ENCODE measurements at places on chromosomes 1 and 21.
A peak's percentile ranks its signal among the peaks of the same experiment; 100 is the strongest.

DNA sequence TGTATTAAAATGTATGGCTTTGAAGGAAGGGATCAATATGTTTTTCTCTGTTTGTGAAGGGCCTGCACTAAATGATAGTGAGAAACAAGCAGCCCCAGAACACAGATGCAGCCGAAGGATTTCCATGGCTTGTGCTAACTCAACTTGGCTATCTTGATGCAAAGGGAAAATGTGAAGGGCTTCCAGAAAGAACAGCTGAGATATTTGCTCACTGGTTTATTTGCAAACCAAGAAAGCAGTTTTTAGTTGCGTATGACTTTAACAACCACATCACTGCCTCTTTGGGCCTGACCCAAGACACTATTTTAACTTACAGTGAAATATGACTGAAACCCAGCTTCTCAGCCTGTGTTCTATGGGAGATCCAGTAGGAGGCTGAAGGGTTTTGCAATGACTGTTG lies 369.9 kb downstream of the SETD4 start:
- no peak for DNase-seq

DNA sequence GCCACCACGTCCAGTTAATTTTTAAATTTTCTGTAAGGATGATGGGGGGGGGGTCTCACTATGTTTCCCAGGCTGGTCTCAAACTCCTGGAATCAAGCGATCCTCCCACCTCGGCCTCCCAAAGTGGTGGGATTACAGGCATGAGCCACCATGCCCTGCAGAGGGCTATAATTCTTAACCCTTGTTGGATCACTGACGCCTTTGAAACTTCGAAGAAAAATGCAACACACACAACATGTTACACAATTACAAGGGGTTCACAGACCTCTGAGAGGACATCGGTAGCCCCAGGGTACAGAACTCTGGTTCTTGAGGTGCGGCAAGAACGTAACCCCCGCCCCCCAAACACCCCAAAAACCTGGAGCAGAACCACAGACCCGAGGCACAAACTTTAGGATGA lies 8.4 kb upstream of the LUZP1 start:
- no peak for DNase-seq

DNA sequence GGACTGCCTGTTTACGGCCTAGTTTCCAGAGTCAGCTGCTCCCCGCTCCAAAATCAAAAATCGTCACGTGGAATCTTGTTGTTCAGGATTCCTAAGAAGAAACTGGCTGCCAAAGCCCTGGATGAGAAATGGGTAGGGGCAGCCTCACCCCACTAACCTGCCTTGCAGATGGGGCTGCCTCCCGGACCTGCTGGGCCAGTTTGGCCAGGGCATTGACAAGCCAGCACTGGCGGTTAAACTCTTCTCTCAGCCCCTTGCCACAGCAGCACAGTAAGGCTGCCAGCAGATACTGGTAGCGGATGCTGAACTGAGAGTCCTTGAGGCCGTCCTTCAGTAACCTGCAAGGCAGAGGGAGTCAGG lies 31.6 kb upstream of the PPP1R15B start:
- no peak for DNase-seq

DNA sequence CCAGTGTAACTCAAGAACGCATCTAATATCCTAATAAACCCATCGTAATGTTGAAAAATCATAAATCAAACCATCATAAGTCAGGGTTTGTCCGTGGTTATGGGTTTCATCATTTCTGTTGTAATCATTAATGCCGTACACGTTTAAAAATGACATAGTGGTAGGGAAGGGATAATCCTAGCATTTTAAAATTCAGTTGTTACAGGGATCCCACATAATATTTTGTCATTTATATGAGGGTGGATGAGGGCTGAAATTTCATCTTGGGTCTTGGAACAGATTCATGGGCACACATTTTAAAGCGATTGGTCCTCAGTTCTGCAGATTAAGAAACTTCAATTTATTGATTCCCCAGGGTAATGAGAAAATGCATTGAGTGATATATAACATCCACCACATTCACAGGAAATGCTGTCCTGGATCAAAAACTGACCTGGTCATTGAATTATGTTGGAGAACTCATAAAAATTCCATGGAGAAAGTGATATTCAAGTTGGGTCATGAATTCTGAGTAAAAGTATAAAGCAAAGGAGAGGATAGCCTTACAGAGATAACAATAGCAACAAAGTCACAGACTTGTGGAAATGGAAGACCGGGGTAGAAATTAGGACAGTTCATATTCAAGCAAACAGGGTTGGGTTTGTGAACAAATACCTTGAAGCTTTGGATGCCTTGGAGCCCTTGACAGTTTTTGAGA lies 1527.3 kb upstream of the TPTE start:
- no peak for DNase-seq

GRCh38 chr1:5253036-5253435 lies 598.6 kb downstream of the AJAP1 start:
- no peak for DNase-seq

DNA sequence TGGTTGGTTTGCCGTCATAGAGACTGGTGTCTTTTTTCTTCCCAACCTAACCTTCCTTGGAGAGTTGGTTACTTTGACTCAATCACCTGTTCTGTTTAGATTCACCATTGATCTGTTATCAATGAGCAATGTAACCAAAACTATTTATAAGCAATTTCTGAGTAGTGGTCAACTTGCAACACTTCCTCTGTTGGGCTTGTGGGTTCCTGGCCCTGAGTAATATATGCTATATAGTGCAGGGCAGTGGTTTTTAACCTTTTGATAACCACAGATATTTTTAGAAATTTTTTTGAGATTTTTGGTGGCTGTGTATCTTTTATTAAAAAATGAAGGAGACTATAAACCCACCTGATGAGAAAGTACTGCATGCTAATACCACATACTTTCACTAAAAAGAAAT lies 9.4 kb upstream of the XCL1 start:
- DNase-seq: no peak

GRCh38 chr1:67191668-67192520 lies 25.6 kb downstream of the IL23R start:
- no peak for DNase-seq

DNA sequence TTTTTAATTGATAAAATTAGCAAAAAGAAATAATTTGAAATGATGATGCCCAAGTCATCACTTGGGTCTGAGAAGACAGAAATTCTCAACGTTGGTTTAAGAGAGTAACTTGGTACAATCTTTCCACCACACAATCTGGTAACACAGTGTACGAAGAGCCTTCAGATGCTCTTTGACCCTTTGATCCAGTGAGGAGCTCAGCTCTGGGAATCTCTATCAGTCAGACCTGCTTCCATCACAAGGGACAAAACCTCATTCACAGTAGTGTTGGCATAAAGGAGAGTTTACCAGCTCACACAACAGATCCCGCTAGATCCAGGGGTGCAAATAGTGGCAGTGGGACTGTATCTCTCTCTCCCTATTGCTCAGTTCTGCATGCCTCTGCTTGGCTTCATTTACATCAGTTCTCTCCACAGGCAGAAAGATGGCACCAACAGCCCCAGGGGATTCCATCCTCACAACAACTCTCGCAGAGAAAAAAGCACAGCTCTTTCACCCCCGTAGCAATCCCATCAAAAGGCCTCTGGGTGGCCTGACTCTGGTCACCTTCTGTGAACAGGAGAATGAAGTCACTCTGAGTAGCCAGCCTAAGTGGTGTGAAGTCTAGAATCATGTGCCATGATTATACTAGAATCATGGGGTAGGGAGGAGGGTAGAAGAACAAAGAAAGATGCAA lies 119.7 kb downstream of the ZNF281 start:
- no peak for DNase-seq

GRCh38 chr1:9811239-9811966 lies 12.4 kb downstream of the CLSTN1 start:
- no peak for DNase-seq

- no peak for DNase-seq
Measured at GRCh38 chr1:223825767-223826748, 19.7 kb downstream of the TP53BP2 start.

DNA sequence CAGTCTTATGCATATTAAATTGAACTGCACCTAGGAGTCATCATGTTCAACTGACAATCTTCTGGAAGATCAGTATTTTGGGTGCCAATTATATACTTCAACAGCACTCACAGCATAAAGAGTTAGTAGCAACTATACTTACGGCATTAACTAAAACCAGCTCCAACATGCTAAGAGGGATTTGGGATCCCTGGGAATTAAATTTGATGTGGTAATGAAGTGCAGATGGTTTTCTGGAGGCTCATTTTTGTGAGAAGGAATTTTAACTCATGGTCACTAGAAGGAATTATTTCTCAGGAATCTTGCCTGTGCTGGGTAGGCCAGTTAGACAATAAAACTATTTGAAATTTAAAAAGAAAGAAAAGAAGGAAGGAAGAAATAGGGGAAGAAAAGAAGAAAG lies 18.3 kb downstream of the IFI44 start:
- DNase-seq: no peak

GRCh38 chr1:70169018-70169839 lies 36.1 kb downstream of the LRRC40 start:
- no peak for DNase-seq

GRCh38 chr1:46719689-46720088 lies 775 bp upstream of the EFCAB14 start:
- DNase-seq: no peak

DNA sequence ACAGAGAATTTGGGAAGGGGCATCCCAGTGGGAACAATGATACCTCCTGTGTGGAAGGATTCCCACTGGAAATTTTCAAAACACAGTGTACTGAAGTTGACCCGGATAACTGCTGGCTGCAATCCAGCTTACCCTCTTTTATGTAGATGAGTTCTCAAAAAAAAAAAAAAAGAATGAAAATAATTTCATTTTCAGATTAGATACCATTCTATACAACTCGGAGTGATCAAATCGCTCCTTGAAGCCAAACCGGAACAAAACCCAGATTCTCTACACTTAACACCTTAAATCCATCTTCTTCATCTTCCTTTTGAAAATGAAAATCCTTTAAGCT lies 69.1 kb downstream of the KAZN start:
- DNase-seq: no peak

DNA sequence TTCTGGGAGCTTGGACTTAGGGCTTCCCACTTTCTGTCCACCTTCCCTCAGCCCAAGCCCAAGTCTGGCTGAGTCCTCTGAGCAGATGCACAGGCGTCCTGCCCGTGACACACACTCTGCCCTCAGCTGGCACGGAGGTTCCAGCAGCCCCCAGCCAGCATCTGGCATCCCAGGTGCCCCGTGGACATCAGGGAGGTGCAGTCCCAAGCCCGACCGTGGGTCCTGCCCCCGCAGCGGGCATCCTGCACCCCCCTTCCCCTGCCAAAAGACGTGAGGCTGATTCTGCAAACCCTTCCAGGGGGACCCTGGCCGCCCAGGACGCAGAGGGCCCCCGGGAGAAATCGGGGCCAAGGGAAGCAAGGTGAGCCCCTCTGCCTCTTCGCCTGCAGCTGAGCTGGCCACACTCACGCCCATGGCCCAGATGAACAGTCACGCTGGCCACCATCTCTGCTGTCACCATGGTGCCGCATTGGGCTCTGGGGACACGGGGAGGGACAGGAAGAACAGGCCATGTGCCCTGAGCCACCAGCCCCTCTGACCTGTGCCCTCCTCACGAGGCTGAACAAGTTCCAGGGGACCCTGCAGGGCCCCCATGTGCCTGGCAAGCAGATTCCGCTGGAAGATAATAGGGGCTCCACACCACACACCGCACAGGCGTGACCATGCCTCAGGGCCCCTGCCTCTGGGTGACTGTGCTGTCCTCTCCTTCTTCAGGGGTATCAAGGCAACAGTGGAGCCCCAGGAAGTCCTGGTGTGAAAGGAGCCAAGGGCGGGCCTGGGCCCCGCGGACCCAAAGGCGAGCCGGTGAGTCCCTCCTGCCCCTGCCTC lies 20.6 kb downstream of the COL6A2 start:
- DNase-seq: no peak

DNA sequence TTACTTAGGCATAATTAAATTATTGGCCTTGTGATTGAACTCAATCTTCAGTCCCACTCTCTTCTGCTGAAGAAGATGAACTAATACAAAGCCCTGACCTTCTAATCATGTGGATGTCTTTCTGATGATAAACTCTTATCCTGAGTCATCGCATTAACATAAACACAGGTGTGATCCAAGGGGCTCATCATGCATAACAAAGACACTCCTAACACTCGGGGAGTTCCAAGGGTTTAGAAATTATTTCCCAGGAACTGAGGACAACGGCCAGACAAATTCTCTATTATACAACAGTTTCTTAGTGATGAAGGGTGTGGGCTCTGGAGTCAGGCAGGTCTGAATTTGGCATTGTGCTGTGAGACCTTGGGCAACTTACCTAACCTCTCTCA lies 18.0 kb downstream of the DUSP10 start:
- no peak for DNase-seq

DNA sequence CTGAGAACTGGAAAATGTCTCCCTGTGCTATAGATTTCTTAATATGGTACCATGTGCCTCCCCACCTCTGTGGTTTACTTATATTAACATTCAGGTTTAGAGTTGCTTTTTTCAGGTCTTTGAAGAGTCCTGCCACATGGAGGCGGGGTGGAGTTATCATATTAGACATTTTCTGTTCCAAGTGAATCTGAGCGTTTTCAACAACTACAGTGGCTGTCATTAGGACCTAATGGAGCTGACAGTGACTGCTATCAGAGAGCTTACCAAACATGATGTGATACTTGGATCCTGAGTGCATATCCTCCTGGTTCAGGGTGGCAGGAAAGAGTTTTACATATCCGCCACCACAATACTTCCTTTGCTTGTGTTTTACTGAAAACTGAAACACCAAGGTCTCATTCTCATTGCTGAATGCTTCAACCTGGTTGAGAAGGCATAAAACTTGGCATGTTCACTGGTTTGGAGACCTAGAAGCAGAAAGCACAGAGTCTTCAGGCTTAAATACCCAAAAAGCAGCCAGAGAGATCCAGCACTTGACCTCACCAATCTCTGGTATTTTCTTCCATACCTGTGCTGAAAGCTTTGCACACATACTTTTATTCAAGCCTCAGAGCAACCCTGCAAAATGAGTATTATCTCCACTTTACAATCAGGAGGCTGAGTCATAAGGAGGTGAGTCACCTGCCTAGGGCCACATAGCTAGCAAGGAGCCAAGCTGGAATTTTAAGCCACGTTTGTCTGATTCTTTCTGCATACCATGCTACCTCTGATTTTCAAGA lies 47.4 kb upstream of the OSBPL9 start:
- peak; percentile 35 for DNase-seq

DNA sequence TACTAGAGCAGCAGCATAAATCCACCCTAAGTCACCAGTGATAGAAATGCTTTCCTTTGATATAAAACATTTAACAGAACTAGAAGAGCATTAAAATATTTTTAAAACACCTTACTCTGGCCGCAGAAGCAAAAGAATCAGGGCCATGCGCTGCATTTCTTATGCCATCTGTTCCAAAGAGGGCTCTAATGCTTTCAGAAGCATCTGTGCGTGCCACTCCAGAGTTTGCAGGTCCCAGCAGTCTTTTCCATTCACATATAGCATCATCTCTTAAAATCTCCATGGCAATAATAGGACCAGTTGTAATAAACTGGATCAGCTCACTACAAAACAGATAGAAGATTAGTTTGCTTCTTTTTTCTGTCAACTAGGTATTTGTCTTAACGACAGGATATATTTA lies 69.2 kb downstream of the NME7 start:
- no peak for DNase-seq

GRCh38 chr1:18475234-18475905 lies 5.4 kb upstream of the KLHDC7A start:
- no peak for DNase-seq
